Progenitor cell of endocrine pancreas (in vitro differentiated cells): ENCODE measurements at places on chromosomes 12 and 14. TPM values are rescaled to one million over a fixed set of nuclear protein-coding genes. Genes with fewer than 3 reads are reported as not detected.

MYO1A gene
- 1.2 and 1.6 TPM in 2 replicates for total RNA-seq

- H3K36me3 ChIP-seq: no peaks in the 10 kb centered on the region
- H3K4me3 ChIP-seq: no peak overlapping the region
- H3K4me1 ChIP-seq: no peaks in the 10 kb centered on the region
- peaks cover 42% of the 10 kb centered on the region for H3K27me3 ChIP-seq
These were observed 16.3 kb upstream of the NOS1 start for GRCh38 chr12:117377758-117378157.

SERPINA12 gene
- not detected in 2 replicates for total RNA-seq

FOXN4 gene
- 0.33 and 0.34 TPM in 2 replicates for total RNA-seq
